CD4-positive, alpha-beta T cell treated with Interleukin-17A for 4 hours (primary cell): ENCODE measurements at places on chromosomes 5 and 9.

DNA sequence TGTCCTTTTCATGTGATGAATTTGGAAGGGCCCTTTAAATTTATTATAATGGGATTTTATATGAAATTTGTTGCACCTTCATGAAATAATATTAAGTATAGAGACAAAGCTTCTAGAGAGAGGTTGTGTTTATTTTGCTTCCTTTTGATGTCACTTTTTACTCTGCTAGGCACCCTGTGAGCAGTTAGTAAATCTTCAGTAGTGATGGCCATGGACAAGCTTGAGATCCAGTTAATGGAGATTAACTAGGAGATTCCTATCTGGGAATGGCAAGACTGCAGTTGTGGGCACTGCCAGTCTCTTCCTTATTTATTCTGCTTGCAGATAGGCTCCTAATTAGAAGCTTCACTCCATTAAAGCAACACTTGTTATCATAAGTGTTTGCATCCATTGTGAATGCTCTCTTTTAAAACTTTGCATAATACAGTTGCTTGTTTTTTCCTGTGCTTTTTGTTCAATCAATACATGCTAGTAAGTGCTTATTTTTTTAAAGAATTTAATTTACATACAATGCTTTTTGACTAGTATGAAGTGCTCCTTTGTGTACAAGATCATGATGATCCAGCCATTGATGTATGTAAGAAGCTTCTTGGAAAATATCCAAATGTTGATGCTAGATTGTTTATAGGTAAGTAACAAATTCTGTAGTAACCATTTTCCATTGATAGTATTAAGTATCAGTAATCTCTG, 25.9 kb downstream of the UGCG start:
- no peak for DNase-seq

DNA sequence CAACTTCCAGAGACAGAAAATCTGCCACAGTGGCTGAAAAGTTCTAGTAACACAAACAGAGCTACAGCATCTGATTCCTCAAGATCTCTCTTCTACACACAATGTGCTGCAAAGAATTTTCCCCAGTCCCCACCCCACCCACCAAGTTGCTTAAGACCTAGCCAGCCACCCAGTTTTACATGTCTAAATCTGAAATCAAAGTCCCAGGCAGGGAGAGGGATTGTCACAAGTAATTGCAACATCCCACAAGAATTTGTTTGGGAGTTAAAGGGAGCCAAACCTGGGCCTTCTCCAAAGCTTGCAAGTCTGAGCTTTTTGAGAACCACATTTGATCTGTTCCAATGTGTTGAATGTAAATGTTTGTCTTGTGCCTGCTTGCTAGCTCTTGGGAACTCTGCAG, 15.5 kb downstream of the IGIP start:
- no peak for DNase-seq

DNA sequence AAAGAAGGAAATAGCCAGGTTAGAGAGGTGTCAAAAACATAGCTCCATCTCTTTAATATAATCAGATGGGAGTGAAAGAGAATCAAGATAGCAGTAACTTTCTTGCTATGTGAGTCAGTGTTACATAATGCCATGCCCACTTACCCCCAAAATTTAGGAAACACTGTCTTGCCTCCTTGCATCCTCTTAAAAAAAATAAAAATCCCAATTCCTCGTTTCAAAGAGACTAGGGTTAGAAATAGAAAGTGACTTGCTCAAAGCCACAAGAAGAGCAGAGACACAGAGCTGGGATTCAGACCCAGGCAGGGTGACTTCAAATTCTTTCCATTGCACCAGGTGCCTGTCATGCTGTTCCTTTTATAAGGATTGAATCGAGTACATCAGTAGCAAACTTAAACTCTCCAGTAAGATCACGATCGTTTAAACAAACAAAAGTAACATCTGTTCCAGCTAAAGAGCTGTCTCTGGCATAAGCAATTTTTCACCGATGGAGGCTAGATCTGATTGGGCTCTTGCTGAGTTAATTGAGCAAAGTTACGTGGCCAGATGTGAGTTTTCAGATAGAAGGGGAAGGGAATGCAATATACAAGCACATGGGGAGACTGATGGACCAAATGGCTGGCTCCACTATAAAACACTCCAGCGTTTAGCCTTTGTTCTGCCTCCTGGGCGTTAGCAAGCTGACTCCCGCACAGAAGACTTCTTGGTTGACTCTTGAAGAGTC, 176.9 kb downstream of the PALM2AKAP2 start:
- DNase-seq, result no peak

GRCh38 chr5:34041247-34041972, 1.6 kb downstream of the C1QTNF3 start:
- DNase-seq, result no peak

DNA sequence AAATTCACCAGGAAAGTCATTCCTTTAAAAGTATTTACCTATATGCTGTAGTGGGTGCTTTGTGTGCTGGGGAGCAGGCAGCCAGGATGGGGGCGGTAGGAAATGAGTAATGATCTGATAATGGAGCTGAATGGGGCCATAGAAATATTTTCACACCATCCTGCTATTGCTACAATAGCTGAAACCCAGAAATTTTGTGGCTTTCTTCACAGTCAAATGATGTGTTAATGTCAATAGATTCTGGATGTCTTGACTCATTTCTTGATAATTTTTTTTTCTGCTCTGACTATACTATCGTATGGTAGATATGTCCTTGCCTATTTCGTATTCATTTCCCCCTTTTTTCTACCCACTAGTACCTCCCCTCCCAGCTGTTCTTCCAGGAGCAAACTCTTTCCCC, 59.5 kb downstream of the RORB start:
- no peak for DNase-seq

GRCh38 chr5:83956386-83956785, 235.7 kb upstream of the HAPLN1 start:
- DNase-seq, result no peak

GRCh38 chr5:33227247-33227646, 213.5 kb upstream of the TARS1 start:
- no peak for DNase-seq
